Inflammatory macrophage (primary cell): ENCODE measurements at places on chromosomes 4 and X.

- no peak for DNase-seq
Measured at GRCh38 chr4:11632025-11632424, 203.3 kb upstream of the HS3ST1 start.

DNA sequence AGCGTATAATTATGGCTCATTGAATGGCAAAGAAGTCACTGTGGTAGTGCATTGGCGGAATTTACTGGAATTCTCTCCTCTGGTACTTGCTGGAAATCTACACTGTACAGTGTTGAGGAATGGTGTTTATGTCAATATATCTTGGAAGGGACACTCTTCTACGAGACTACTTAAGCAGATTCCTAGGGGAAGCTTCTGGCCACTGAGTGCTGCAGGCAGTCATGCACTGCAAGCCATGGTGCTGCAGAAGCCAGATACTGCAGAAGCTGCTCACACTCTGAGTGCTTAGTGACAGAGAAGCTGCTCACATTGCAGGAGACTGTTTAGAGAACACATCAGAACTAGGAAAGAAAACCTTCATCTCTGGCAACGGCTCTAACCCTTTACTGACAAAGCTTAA lies 725.0 kb downstream of the CCSER1 start:
- no peak for DNase-seq

- DNase-seq: peak; percentile 83
Measured at GRCh38 chr4:102399021-102399420, 53.7 kb upstream of the SLC39A8 start.

DNA sequence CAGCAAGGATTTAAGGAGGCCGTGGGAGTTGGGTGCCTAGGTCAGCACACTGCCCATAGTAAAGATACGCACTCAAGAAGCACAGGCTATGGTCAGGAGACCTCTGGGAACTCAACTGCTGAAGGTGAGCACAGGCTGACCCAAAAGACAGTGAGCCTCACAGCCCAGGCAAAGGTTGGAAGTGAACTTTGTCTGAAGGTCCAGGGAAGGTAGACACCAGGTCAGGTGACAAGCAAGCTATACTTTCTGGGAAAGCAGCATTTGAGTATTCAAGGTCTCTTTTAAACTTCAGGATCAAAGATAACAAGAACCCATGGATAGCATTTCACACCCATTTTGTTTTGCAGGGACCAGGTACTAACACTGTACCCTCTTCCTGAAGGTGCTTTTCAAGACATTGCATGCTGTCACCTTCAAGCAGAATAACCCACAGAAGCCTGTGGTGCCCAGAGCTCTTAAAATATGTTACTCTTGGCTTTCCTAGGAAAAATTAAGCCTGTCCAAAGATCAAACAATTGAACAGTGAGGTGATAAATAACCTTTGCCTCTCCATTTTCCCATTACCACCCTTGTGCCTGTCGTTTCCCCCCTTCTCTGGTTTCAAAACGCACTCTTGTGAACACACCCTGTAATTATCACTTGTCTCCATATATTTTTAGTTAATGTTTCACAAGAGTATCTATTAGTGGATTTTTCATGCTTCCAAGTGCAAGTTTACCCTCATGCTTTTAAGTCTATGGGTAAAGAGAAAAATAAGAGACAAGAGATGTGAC lies 3.4 kb upstream of the S100G start:
- DNase-seq: no peak

DNA sequence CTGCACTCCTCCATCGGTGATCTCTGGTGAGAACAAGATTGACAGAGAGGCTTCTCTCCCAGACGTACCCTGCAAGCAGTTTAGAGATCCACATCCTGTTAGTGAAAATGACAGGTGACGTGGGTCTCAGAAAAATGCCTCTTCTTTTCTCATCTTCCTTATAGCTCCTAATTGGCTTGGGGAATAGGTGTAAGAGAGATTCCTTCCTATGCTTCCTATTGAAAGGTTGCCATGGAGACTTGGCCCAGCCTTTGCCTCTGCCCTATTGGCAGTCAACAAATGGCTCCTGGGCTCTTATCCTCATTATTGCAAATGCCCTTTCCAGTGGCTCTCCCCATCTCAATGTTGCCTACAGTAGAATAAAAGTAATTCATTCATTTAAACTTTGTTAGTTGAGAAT lies 26.5 kb upstream of the DGKK start:
- DNase-seq: no peak

- no peak for DNase-seq
Measured at GRCh38 chr4:61545902-61546480, 345.9 kb downstream of the ADGRL3 start.

- peak; percentile 76 for DNase-seq
Measured at GRCh38 chr4:37604461-37604860, 81.7 kb downstream of the RELL1 start.

- DNase-seq: no peak
Measured at GRCh38 chr4:148081267-148081666, 349.4 kb downstream of the ARHGAP10 start.

DNA sequence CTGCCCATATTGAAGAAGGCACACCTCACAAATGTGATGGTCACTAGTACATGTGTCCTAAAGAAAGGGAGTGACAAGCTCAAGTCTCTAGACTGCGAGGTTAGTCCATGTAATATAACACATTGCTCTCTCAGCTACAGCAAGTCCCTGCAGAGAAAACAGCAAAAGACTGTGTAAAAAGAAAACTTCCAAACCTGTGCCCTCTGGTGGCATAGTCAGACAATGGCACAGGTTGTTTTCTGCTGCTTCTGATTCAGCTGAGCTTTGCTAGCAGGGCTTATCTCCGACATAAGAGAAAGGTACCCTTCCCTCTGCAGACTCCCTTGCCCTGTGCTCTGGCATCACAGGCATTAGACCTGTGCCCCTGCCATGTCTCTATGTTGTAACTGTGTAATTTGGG lies 1.4 kb upstream of the SERPINA7 start:
- no peak for DNase-seq
